ENCODE measurements at places on chromosomes 6 and 20.

- DNase-seq, result no peak
These were observed 156.9 kb downstream of the ARID1B start for GRCh38 chr6:156934069-156934460.

GRCh38 chr6:115362234-115362633 lies 698.5 kb downstream of the FRK start:
- DNase-seq, result no peak

GRCh38 chr6:30960907-30961673 lies 20.3 kb downstream of the MUCL3 start:
- DNase-seq, result peak; percentile 50

GRCh38 chr6:169101036-169101805 lies 152.4 kb downstream of the THBS2 start:
- DNase-seq, result no peak

DNA sequence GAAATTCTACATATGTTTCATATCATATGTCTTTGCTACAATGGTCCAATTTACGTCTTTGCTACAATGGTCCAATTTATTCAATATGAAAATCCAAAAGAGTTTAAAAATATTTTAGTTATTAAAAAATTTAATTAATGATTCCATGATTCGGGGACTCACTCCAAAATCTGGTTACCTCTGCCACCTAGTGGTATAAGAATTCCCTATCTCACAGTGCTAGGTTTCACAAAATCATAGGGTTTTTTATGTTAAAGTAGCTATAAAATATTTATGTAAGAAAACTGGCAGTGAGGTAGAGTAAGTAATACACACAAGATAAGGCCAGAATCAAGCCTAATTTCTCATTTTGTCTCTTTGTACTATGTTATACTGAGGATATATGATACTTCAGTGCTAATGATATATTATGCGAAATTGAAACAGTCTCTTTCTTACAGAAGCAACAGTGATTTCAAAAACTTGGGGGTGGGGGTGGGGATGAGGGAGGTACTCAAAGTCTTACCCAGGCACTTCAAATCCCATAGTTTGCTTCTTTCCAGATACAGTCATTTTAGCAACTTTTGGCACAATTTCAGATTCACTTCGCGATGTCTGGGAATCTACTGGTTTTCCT lies 52.3 kb downstream of the HBS1L start:
- DNase-seq, result peak; percentile 12

- no peak for DNase-seq
These were observed 801 bp downstream of the SRC start for GRCh38 chr20:37346535-37347346.

Measured in HepG2 (cell line).